ENCODE measurements at places on chromosomes 12 and 14. TPM values are rescaled to one million over a fixed set of nuclear protein-coding genes. Genes with fewer than 3 reads are reported as not detected.

DNA sequence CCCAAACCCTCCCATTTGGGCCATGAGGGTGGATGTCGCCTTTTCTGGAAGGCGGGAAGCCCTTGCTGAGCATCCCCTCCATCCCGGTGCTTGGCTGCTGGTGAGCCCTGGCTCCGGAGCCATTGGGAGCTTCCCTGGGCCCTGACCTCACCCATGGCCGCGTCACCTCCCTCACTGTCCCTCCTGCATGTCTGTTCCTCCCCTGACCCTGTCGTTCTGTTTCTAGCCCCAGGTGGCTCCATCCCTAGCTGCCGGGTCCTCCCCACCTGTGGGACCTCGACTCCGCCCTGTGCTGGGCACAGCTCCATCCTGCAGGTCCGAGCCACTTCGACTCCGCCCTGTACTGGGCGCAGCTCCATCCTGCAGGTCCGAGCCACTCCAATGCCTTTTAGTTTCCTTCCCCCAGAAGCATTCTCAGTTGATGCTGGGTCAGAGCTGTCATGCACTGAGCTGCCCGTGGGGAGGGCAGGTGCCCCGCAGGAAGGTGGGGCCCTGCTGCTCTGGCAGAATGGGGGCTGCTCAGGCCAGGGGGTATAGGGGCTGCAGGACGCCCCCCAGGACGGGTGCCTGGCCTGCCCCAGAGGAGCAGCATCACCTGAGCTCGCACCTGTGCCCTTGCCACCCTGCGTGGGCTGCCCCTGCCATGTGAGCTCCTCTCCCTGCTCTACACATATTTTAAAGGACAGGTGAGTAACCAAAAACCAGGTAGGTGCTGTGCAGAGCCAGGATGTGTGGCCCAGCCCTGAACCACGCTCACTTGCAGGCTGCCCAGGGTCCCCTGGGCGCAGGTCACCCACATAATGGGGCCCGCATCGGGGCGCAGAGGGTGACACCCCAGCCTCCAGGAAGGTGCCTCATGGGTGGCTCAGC, 19.0 kb downstream of the NOC4L start:
- no peak for DNase-seq

ADCY6 gene
- 69.9 TPM for total RNA-seq

GRCh38 chr14:89566180-89566579, 149.1 kb upstream of the FOXN3 start:
- DNase-seq: no peak

- DNase-seq: no peak
These were observed 431.0 kb downstream of the MED13L start for GRCh38 chr12:115846516-115846915.

GRCh38 chr12:42421844-42422779, 96.1 kb downstream of the PPHLN1 start:
- no peak for DNase-seq

Data from mucosa of gallbladder (tissue), 1 donor.